Progenitor cell of endocrine pancreas (in vitro differentiated cells): ENCODE measurements at places on chromosomes 3 and 15. TPM values are rescaled to one million over a fixed set of nuclear protein-coding genes. Genes with fewer than 3 reads are reported as not detected.
A peak's percentile ranks its signal among the peaks of the same experiment; 100 is the strongest.

DNA sequence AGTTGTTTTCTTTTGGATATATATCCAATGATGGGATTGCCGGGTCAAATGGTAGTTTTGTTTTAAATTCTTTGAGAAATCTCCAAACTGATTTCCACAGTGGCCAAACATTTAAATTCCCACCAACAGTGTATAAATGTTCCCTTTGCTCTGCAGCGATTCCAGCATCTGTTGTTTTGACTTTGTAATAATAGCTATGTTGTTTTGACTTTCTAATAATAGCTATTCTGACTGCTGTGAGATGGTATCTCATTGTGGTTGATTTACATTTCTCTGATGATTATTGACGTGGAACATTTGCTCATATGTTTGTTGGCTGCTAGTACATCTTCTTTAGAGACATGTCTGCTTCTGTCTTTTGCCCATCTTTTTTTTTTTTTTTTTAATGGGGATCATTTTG lies 332.2 kb upstream of the GBE1 start:
- H3K27ac ChIP-seq = no peak overlapping the region
- DNase-seq = no peak
- H3K4me1 ChIP-seq = no peaks in the 10 kb centered on the region
- no peaks in the 10 kb centered on the region for H3K36me3 ChIP-seq

GRCh38 chr3:66394753-66395249 lies 106.0 kb downstream of the LRIG1 start:
- no peak overlapping the region for H3K27ac ChIP-seq
- no peaks in the 10 kb centered on the region for H3K27me3 ChIP-seq
- peaks cover 29% of the 10 kb centered on the region for H3K36me3 ChIP-seq

GRCh38 chr3:37985637-37986320 lies 4.8 kb upstream of the VILL start:
- H3K36me3 ChIP-seq = peaks cover 11% of the 10 kb centered on the region
- DNase-seq = no peak
- no peak overlapping the region for H3K4me3 ChIP-seq
- H3K4me1 ChIP-seq = peaks cover 39% of the 10 kb centered on the region
- peaks cover 3% of the 10 kb centered on the region for H3K27me3 ChIP-seq

GRCh38 chr15:78621810-78622402 lies 1.1 kb upstream of the CHRNA3 start:
- no peak for DNase-seq
- peaks cover 69% of the 10 kb centered on the region for H3K27me3 ChIP-seq
- H3K36me3 ChIP-seq = no peaks in the 10 kb centered on the region
- peak overlapping the region; percentile 66 for H3K4me3 ChIP-seq
- no peaks in the 10 kb centered on the region for H3K4me1 ChIP-seq
- H3K27ac ChIP-seq = peak overlapping the region; percentile 47

GRCh38 chr15:84911879-84912660 lies 27.6 kb downstream of the SLC28A1 start:
- H3K4me1 ChIP-seq = peaks cover 7% of the 10 kb centered on the region
- no peak overlapping the region for H3K4me3 ChIP-seq
- no peaks in the 10 kb centered on the region for H3K36me3 ChIP-seq
- DNase-seq = no peak
- H3K27ac ChIP-seq = peak overlapping the region; percentile 60

DNA sequence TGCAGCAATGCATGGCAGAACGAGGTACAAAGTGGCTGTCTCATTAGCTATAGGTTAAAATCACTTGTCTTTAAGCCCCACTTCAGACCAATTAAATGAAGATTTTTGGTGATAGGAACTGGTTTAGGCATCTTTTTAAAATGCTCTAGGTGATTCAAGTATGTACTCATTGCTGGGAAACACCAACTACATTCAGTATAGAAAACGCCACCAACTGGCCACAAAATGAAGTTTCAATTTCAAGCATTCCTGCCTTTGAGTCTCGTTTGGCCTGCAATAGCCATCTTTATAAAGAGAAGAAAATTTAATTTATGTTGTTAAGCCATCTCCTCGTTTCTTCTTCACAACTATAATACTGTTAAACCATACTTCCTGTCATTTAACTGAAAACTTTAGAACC lies 587.9 kb downstream of the GBE1 start:
- H3K36me3 ChIP-seq = no peaks in the 10 kb centered on the region
- DNase-seq = no peak
- H3K4me3 ChIP-seq = no peak overlapping the region
- H3K27me3 ChIP-seq = no peaks in the 10 kb centered on the region
- H3K4me1 ChIP-seq = peaks cover 10% of the 10 kb centered on the region

GRCh38 chr15:78323693-78324092 lies 16.5 kb upstream of the CRABP1 start:
- no peak overlapping the region for H3K27ac ChIP-seq
- H3K36me3 ChIP-seq = no peaks in the 10 kb centered on the region
- peaks cover 48% of the 10 kb centered on the region for H3K27me3 ChIP-seq
- DNase-seq = no peak
- H3K4me1 ChIP-seq = peaks cover 17% of the 10 kb centered on the region

DNA sequence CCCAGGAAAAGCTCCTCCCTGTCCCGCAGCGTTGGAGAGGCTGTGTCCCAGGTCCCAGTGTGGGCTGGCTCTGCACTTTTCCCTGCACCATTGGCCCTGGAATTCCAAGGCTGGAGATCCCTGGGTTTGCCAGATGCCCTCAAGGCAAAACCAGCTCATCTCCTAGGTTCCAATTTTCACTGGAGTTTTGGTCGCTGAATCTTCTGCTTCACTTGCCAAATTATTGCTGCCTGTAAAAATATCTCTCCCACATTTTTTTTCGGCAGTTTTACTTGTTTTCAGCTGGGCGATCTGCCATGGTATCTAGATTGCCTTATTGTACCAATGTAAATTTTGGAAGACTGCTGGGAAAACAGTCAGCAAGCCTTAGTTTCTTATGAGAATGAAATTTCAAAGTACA lies 150.9 kb upstream of the ATP10A start:
- no peak for DNase-seq
- H3K27ac ChIP-seq = no peak overlapping the region
- H3K4me1 ChIP-seq = no peaks in the 10 kb centered on the region

Gene NPAP1
- 0.65 and 0.67 TPM in 2 replicates for total RNA-seq

Gene PLCH1
- 13.6 and 14.2 TPM in 2 replicates for total RNA-seq

Gene FSTL1
- 210 and 225 TPM in 2 replicates for total RNA-seq

Gene CHST2
- 10.8 and 13.2 TPM in 2 replicates for total RNA-seq

Gene MRPS22
- 35.7 and 39.5 TPM in 2 replicates for total RNA-seq
